ENCODE measurements at places on chromosomes 5 and 9.

- DNase-seq = no peak
Observed at GRCh38 chr5:139282197-139282557, 11.4 kb upstream of the MATR3 start.

GRCh38 chr9:30075022-30075421, 2309.4 kb upstream of the ACO1 start:
- DNase-seq = no peak

- no peak for DNase-seq
Observed at GRCh38 chr5:141732417-141732816, 50.4 kb upstream of the ARAP3 start.

GRCh38 chr9:116767219-116767618, 80.1 kb downstream of the TRIM32 start:
- no peak for DNase-seq

DNA sequence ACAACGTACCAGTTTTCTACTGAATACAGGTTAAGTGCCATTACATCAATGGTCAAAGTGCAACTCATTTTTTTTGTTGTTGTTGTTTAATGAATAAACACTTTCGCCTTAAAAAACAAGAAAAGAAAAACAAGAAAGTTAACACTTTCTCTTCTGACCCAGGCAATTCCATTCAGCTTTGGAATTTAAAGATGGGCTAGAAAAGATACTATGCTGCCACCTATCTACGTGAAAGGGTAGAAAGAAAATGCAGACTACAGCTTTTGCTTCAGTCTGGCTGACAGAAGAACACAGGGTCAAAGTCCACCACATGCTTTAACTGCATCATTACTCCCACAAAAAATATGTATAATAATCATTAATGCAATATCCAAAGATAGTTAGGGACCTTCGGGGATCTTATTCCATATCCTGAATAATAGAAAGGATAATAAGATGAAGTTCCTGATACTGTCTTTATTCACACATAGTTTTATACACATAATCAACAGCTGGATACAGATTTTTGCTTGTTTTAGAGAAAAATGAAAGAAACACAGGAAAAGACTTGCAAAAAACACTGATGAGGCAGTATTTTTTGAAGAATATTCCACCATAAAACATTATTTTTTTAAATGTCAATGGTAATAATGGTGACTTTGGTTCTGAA, 40.4 kb downstream of the ZDHHC21 start:
- DNase-seq = no peak

DNA sequence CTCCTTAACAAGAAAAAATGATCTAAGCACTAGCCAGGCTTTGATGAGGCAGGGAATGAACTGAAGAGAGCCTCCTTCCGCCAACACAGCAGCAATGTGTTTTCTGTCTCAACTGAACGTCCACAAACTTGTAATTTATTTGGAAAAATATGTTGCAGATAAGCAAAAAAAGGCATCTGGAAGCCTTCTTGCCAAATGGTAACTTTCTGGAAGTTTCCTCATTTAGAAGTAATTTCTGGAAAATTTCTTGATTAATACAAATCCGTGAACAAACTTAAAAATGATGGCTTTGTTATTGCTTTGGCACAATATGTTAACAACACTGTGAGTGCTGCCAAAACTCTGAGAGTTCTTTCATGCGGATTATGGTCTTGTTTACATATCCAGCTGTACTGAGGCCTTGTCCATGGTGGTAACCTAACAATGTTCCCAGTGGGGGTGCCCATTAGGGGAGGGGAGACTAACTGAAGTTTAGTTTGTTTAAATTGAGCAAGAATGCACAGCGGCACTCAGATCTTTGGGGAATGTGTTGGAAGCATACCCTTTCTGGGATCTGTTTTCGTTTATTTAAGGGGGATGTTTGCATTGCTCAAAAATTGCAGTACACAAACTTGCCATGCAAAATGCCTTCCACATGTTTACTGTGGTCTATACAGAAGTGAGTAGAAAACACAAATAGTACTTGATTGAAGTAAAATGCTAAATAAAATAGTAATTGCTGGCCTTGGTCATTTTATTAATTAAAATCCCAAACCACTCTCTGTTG, 334.7 kb downstream of the NR2F1-AS1 start:
- DNase-seq = peak; percentile 12

DNA sequence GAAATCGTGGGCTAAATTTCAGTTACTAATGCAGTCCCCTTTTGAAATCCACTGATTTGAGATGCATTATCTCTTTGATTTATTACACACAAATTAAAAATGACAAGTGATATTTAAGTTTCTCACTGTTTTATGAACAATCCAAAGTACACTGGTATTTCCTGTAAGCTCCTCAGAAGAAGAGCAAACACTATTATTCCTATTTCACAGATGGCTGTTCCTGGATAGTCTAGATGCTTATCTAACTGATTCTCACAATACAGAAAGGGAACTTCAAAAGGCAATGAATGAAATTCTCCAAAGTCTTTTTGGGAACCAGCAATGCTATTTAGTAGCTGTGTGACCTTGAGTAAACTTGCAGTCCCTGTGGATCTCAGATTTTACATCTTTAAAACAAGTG, 404.7 kb upstream of the DAB2 start:
- DNase-seq = no peak
